ENCODE measurements at places on chromosomes 11 and 22.

DNA sequence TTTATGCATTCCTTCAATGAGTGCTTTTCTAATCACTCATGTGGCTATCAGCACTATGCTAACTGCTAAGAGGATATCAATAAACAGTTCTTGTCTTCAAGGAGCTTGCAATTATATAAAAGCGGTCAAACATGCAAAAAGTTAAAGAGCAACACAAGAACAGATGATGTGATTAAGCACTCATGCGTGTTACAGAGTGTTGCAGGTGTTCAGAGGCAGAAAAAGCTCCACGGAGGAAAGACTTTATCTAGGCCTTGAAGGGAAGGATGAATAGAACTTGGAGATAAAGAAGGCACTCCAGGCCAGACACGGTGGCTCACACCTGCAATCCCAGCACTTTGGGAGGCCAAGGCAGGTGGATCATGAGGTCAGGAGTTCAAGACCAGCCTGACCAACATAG is 13.6 kb downstream of the CD3E start:
- no peak for DNase-seq

- DNase-seq = no peak
These were observed 292 bp downstream of the SCGB2A1 start for GRCh38 chr11:62208785-62209144.

GRCh38 chr11:125128450-125128849 is 17.0 kb upstream of the TMEM218 start:
- DNase-seq = no peak

- no peak for DNase-seq
These were observed 191.0 kb upstream of the LARGE1 start for GRCh38 chr22:34111210-34111824.

- DNase-seq = no peak
These were observed 19.7 kb downstream of the ZBED4 start for GRCh38 chr22:49873228-49873940.

- no peak for DNase-seq
These were observed 9.6 kb upstream of the PANX2 start for GRCh38 chr22:50160947-50161346.

- DNase-seq = no peak
These were observed 564.5 kb upstream of the B3GAT1 start for GRCh38 chr11:134976551-134976950.

GRCh38 chr11:71917646-71918140 is 10.7 kb downstream of the XNDC1N start:
- no peak for DNase-seq

Measured in stimulated activated CD4-positive, alpha-beta T cell treated with anti-CD3 and anti-CD28 coated beads, Interleukin-15, amount 100 ng/mL, for 1 hour (primary cell).